ENCODE measurements at places on chromosomes 12 and 14.

DNA sequence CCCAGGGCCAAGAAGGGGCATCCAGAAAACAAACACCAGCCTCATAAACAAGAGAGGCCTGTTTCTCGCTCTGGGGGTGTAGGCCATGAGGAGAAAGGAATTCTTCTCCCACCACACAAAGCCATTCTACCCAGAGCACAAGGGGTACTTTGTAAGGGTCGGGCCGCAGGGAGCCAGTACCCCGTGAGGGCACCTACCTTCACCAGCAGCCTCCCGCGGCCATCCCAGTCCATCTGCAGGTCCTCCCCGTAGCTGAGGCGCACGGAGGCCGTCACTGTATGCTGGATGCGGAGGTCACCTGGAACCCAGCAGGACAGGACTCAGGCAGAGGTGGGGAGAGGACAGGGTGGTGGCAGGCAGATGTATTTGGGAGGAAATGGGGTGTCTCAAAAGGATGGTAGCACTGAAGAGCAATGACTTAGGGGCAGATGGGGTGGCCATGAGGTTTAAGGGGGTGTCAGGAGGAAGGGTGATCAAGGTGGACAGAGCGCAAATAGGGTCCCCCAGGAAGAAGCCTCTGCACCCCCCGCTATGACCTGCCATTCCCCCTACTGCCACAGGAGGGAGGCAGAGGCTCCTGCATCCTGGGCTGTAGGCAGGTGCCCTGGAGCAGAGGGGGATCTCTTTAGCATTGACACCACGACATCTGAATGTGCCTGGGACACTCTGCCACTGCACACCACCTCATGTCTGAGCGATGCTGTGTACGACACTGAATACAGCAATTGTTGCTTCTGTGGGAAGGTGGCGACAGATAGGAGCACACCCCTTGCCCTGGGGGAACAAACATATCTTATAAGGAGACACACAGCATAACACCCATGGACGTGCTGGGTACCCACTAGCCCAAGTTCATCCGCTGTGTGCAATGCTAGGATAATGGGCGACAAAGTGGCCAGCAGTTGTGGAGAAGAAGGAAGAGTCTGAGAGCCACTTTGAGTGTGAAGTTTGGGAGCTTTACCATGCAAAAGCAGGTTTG, 61.4 kb downstream of the VWF start:
- H3K4me1 ChIP-seq = peaks cover 34% of the 10 kb centered on the region
- no peaks in the 10 kb centered on the region for H3K36me3 ChIP-seq
- H3K27me3 ChIP-seq = no peaks in the 10 kb centered on the region
- peak; percentile 80 for DNase-seq

GRCh38 chr12:544142-544541, 84.4 kb downstream of the B4GALNT3 start:
- DNase-seq = no peak
- H3K4me1 ChIP-seq = peaks cover 12% of the 10 kb centered on the region
- no peak overlapping the region for H3K4me3 ChIP-seq
- no peaks in the 10 kb centered on the region for H3K36me3 ChIP-seq
- no peaks in the 10 kb centered on the region for H3K27me3 ChIP-seq

DNA sequence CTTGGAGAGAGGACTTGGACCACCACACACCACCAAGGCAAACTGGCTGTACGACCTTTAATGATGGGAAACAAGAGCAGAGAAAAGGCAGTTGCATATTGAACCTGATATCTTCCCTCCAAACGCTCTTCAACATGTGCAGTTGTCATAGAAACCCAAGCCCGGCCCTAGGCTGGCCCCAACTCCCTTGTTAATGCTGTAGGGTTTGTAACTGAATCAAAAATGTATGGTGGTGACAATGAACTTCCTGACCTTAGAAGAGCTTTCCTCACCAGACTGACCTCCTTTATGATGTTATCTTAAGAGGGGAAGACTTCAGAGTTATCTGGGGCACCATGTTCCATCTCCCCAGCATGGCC, 12.3 kb downstream of the APOLD1 start:
- no peak overlapping the region for H3K4me3 ChIP-seq
- no peaks in the 10 kb centered on the region for H3K27me3 ChIP-seq
- peaks cover 64% of the 10 kb centered on the region for H3K4me1 ChIP-seq
- H3K36me3 ChIP-seq = no peaks in the 10 kb centered on the region

- H3K36me3 ChIP-seq = peaks cover 8% of the 10 kb centered on the region
- no peak for DNase-seq
- no peaks in the 10 kb centered on the region for H3K4me1 ChIP-seq
- no peaks in the 10 kb centered on the region for H3K27me3 ChIP-seq
- H3K4me3 ChIP-seq = no peak overlapping the region
These were observed 39.0 kb downstream of the ELK3 start for GRCh38 chr12:96233168-96233567.

DNA sequence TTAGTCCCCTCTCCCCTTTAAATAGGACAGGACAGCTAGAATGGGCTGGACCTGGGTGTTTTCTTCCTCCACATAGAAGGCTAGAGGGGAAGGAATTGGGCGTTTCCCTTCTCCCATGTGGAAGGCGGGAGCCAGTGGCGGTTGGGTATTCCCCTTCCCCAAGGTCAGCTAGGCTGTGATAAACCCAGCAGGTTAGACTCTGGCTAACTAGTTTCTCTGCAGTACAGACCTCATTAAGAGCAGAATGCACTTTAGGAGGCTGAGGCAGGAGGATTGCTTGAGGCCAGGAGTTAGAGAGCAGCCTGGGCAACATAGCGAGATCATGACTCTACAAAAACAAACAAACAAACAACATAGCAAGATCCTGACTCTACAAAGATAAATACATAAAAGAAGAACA, 92.6 kb downstream of the BEGAIN start:
- H3K4me3 ChIP-seq = no peak overlapping the region
- no peak overlapping the region for H3K27ac ChIP-seq
- no peaks in the 10 kb centered on the region for H3K36me3 ChIP-seq
- H3K4me1 ChIP-seq = no peaks in the 10 kb centered on the region
- DNase-seq = no peak
- no peaks in the 10 kb centered on the region for H3K27me3 ChIP-seq

- DNase-seq = peak; percentile 45
- H3K4me3 ChIP-seq = peak within 1 kb of the TSS; percentile 98
- peaks cover 14% of the 10 kb centered on the region for H3K4me1 ChIP-seq
- no peak within 1 kb of the TSS for H3K27ac ChIP-seq
These were observed at the start of gene PACS2 for GRCh38 chr14:105314287-105315200. TSS of gene PACS2 (plus strand) at chr14:105314748. CDS start at chr14:105314919, 171 bp downstream.

- H3K27me3 ChIP-seq = no peaks in the 10 kb centered on the region
- peak overlapping the region; percentile 47 for H3K27ac ChIP-seq
- DNase-seq = no peak
- H3K4me3 ChIP-seq = no peak overlapping the region
- no peaks in the 10 kb centered on the region for H3K36me3 ChIP-seq
These were observed 163.4 kb downstream of the SAMD4A start for GRCh38 chr14:54730156-54730961.

DNA sequence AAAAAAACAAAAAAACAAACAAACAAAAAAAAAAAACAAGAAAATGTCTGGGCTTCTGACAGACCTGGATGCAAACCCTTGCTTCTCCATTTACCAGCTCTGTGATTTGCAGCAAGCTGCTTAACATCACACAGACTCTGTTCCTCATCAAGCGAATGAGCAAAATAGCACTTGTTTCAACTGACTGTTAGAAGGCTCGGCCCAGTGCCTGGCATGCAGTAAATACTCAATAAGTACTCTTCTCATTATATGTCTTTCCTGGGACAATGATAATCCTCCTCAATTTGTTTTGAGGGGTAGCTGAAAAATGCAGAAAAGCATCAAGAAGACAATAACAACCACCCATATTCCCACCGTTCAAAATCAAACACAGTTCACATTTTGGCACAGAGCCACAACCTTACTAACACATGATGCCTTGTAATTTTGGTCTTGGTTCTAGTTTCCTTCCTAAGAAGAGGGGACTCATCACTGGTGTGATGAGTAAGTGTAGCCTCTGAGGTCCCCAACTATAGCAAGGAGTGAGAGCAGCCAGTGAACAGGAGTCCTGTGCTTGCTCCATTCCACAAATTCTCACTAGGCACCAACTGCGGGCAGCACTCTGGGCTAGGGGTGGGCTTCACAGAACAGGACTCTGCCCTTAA, 60.4 kb downstream of the TTC7B start:
- no peaks in the 10 kb centered on the region for H3K4me1 ChIP-seq
- H3K36me3 ChIP-seq = no peaks in the 10 kb centered on the region
- no peaks in the 10 kb centered on the region for H3K27me3 ChIP-seq
- no peak for DNase-seq
- no peak overlapping the region for H3K27ac ChIP-seq

DNA sequence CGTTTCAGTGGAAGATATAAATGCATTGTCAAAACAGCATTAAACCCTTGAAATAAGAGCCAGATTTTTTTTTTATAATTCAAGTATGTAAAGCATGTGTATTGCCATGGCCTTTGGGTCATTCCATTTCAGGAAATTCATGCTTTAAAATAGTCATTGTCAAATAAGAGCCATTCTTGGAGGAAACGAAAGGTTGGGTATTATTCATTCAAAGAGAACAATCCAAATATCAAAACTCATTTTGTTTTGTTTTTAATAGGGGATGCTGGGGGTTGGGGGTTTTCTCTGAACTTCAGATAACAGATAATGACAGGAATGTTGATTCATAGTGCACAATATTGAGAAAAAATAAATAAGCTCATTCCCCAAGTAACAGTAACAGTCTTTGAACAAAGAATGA, 174.4 kb upstream of the NUDT4 start:
- no peak overlapping the region for H3K27ac ChIP-seq
- DNase-seq = no peak
- peaks cover 22% of the 10 kb centered on the region for H3K4me1 ChIP-seq
- H3K36me3 ChIP-seq = no peaks in the 10 kb centered on the region
- H3K27me3 ChIP-seq = no peaks in the 10 kb centered on the region
- no peak overlapping the region for H3K4me3 ChIP-seq

DNA sequence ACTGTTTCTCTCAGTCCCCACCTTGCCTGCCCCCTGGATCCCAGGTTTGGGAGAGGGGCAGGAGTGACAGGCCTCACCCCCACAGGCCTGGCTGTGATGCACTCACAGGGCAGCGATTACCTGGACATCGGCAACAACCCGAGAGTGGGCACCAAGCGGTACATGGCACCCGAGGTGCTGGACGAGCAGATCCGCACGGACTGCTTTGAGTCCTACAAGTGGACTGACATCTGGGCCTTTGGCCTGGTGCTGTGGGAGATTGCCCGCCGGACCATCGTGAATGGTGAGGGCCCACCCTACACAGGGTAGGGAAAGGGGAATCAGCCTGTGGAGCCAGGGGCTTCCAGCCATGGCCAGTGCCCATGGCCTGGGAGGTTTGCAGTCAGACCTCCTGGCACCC, 8.6 kb downstream of the ACVRL1 start:
- no peak for DNase-seq
- no peak overlapping the region for H3K27ac ChIP-seq
- H3K27me3 ChIP-seq = peaks cover 12% of the 10 kb centered on the region
- no peaks in the 10 kb centered on the region for H3K36me3 ChIP-seq
- H3K4me1 ChIP-seq = no peaks in the 10 kb centered on the region

DNA sequence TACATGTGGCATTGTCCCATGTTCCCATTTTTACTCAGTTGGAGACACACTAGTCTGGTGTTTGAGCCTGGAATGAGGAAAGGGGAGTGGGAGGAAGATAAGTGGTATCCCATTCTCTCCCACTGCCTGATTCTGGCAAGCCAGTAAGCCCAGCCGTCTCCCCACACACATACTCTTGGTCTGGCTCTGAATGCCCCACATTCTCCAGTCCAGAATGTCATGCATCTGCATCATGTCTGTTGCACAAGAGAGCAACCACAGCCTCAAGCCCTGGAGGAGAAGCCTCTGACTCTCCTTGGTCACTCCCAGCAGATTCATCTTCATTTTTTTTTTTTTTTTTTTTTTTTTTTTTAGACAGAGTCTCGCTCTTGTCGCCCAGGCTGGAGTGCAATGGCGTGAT, 48.0 kb downstream of the DRAM1 start:
- no peak overlapping the region for H3K27ac ChIP-seq
- no peaks in the 10 kb centered on the region for H3K27me3 ChIP-seq
- no peaks in the 10 kb centered on the region for H3K36me3 ChIP-seq
- no peak overlapping the region for H3K4me3 ChIP-seq
- DNase-seq = peak; percentile 48
- H3K4me1 ChIP-seq = no peaks in the 10 kb centered on the region

- H3K4me3 ChIP-seq = no peak overlapping the region
- no peak overlapping the region for H3K27ac ChIP-seq
- H3K36me3 ChIP-seq = no peaks in the 10 kb centered on the region
- 0 out of 2 replicates have a peak, but pooled peaks cover 4% of the 10 kb centered on the region for H3K27me3 ChIP-seq
- no peak for DNase-seq
These were observed 178.5 kb downstream of the SLC35F4 start for GRCh38 chr14:57687416-57687815.

DNA sequence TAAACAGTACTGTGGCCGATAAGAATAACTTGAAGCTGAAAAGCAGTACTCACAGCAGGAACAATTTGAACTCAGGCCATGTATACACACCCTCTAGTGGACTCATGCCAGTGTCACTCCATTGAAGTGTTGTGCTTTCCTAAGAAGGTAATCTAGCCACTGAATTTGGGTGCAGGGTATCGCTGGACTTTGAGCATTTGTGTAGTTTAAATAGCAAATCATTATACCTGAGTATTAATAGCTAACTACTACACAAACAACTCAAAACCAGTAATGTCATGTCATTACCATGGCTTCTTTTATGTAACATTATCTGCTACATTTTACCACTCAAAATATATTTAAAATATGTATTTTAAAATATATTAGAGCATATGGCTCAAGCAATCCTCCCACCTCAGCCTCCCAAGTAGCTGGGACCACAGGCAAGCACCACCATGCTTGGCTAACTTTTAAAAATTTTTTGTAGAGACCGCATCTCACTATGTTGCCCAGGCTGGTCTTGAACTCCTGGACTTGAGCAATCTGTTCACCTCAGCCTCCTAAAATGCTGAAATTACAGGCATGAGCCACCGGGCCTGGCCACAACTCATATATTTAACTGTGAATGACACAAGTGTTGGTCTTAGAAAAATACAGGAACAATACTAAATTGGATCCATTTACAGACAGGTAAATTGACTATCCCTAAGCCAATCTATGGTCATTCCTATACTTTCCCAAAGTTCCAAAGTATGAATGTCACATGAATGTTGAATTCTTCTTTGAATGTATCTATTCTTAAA, 25.6 kb upstream of the ARID4A start:
- H3K27me3 ChIP-seq = no peaks in the 10 kb centered on the region
- H3K4me3 ChIP-seq = no peak overlapping the region
- no peak overlapping the region for H3K27ac ChIP-seq
- peaks cover 29% of the 10 kb centered on the region for H3K36me3 ChIP-seq

- H3K4me1 ChIP-seq = no peaks in the 10 kb centered on the region
- H3K36me3 ChIP-seq = no peaks in the 10 kb centered on the region
- H3K27ac ChIP-seq = no peak overlapping the region
These were observed 33.9 kb downstream of the ARF6 start for GRCh38 chr14:49926803-49927202.

GRCh38 chr14:56759633-56760032, 50.6 kb downstream of the OTX2 start:
- no peaks in the 10 kb centered on the region for H3K27me3 ChIP-seq
- H3K36me3 ChIP-seq = no peaks in the 10 kb centered on the region
- H3K4me1 ChIP-seq = no peaks in the 10 kb centered on the region
- H3K4me3 ChIP-seq = no peak overlapping the region
- DNase-seq = no peak

GRCh38 chr12:126055521-126055920, 990.3 kb downstream of the AACS start:
- H3K27me3 ChIP-seq = no peaks in the 10 kb centered on the region
- H3K4me1 ChIP-seq = peaks cover 37% of the 10 kb centered on the region
- DNase-seq = peak; percentile 80
- H3K36me3 ChIP-seq = no peaks in the 10 kb centered on the region
- peak overlapping the region; percentile 39 for H3K27ac ChIP-seq
- no peak overlapping the region for H3K4me3 ChIP-seq

GRCh38 chr12:25404955-25405354, 148.1 kb downstream of the LMNTD1 start:
- H3K4me1 ChIP-seq = no peaks in the 10 kb centered on the region
- H3K27me3 ChIP-seq = no peaks in the 10 kb centered on the region
- no peaks in the 10 kb centered on the region for H3K36me3 ChIP-seq
- no peak overlapping the region for H3K27ac ChIP-seq
- DNase-seq = no peak
- H3K4me3 ChIP-seq = no peak overlapping the region
